ENCODE measurements at places on chromosomes 1 and 21.

GRCh38 chr1:115313182-115313581 lies 24.9 kb downstream of the NGF start:
- DNase-seq: no peak

DNA sequence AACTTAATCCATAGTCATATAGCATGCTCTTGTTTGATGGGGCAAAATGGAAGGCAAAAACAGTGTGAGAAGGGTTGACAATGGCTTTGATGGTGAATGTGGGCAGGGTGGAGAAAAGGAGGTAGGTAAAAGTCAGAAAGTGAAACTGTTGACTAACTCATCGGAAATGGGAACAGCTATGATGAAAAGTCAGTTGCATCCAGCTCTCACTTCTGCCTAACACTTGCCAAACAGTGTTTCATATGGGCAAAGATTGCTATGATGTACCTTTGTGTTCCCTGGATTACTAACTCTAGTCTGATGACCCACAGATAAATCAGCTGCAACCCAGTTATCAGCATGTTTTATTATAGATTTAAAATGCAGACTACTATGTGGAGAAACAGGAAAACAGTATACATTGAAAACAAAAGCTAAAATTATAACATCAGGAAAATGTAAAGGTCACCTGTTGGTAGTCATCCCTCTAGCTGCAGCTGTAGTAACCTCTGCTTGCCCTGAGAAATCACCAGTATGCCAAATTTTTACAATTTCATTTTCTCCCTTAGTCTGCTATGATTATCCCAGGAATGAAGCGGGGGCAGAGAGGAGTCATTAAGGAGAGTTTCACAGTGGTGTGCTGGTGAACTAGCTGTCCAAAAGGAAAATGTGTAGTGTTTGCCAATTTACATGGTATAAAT lies 11.7 kb downstream of the TNFSF18 start:
- DNase-seq: no peak

- DNase-seq: no peak
Measured at GRCh38 chr1:162228586-162228985, 148.1 kb downstream of the SPATA46 start.

DNA sequence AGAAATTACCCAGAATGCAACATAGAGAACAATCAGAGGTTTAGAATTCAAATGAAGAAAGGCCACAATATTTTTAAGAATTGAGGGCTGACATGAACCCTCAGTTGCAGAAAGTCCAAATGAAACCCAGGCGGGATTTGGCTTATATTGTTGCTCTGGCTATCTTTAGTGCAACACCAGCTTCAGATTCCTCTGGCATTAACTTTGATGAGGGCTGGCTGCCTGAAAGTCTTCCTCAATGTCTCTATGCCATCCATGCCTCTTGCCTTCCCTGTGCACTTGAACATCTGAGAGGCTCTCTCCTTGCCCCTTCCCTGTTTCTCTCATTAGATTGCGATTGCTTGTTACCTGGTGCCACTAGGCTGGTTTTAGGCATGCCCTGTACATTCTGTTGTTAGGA lies 31.2 kb upstream of the DPT start:
- DNase-seq: no peak

DNA sequence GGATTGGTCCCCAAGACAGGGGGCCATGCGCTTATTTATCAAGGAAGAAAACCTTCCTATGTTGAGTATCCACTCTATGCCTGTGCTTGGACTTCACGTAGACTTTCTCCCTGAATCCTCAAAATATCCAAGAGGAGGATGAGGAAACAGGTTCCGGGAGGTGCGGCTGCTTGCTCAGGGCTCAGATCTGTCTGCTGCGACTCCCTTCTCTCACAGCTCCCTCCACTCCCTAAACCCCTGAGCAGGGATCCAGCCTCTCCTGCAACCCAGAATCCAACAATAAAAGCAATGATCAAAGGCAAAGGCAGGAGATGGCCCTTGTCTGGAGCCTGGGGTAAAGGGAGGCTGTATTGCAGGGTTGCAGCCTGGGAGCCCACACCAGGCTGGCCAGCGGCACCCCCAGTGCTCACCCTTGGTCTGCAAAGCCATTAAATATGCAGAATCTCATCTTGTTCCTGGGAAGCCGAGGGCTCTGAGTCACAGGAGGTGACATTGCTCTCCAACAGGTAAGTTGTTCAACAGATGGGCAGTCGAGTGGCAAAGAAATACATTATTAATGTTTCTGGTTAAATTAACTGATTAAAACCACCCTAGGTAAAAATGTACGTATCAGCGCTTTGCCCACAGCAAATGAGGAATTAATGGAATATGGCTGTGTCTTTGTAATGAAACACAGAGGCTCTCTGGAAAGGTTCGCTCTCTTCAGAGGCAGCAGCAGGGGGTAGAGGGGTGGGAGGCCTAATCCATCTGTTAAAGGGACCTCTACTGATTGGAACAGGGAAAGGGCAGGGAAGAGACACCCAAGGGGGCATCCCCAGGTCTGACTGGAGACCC lies 111.5 kb downstream of the GRIK3 start:
- DNase-seq: no peak

- DNase-seq: no peak
Measured at GRCh38 chr1:38991638-38992411, 749 bp downstream of the AKIRIN1 start.

DNA sequence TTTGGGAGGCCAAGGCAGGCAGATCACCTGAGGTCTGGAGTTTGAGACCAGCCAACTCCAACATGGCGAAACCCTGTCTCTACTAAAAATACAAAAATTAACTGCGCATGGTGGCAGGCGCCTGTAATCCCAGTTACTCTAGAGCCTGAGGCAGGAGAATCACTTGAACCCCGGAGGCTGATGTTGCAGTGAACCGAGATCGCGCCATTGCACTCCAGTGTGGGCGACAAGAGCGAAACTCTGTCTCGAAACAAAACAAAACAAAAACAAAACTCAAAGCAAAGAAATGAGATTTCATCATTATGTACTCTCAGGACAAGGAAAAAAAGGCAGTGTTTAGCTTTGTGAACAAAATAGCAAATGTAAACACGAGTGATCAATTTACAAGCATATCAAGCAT lies 61.0 kb downstream of the LAMC2 start:
- no peak for DNase-seq

GRCh38 chr1:66351913-66352312 lies 182.0 kb upstream of the SGIP1 start:
- DNase-seq: no peak

- no peak for DNase-seq
Measured at GRCh38 chr1:156781585-156782186, 14.4 kb downstream of the PRCC start.

DNA sequence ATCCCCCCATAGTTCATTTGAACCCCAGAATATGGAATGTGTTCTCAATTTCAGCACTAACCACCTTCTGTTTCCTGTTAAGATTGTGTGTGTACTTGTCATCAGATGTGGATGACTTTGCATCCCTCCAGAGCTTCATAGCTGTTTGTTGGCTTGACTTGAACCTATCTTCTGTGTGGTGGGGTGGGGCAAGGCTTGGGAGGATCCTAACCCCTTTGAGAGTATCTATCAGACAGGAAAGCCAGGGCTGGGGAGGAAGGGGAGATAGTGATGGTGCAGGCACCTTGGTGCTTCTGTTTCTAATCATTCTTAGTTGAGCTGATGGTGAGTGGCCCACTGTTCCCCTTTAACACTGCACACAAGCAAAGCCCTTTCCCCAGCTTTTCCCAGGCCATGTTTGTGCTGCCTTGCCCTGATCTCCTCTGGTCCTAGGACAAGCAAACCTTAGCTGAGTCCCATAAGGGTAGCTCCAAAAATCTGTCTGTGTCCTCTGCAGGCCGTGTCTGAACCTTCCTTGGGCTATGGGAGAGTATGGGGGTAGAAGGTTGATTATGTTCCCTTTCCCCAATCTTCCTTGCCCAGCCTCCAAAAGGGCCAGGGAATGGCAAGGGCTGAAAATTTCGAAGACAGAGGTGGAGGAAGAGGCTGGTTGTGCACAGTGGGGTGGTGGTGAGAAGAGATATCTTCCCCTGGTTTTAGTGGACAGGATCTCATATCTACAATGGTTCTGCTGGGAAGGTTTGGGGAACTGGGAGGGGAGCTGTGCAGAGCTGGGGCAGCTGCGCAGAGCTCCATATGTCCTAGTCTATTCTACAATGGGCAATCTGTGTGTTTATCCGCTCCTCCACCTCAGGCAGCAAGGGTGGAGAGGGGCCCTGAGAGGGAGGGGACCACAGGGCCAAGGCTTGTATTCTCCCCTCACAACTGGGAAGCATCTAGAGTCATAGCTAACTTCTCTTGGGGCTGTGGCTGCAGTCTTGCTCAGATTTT lies 1.4 kb downstream of the NHLH1 start:
- no peak for DNase-seq

DNA sequence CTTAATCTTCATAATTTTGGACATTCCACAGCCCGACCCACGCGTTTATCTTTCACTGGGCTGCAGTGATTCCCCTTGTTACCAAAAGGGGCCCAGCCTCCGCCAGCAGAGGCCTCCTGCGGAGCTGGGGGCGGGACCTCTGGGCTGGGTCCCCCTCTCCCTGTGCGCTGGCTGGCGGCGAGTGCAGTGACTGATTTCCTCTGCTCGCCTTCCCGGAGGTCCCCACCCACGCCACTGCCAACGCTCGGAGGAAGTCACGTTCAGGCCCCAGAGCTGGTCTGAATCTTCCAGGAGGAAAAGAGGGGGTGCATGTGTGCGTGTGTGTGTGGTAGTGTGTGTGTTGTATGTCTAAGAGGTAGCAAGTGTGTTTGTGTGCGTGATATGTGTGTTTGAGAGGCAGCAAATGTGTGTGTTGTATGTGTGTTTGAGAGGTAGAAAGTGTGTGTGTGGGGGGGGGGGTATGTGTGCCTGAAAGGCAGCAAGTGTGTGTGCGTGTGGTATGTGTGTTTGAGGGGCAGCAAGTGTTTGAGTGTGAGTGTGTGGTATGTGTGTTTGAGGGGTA lies 35.0 kb upstream of the JAK1 start:
- DNase-seq: peak; percentile 83

DNA sequence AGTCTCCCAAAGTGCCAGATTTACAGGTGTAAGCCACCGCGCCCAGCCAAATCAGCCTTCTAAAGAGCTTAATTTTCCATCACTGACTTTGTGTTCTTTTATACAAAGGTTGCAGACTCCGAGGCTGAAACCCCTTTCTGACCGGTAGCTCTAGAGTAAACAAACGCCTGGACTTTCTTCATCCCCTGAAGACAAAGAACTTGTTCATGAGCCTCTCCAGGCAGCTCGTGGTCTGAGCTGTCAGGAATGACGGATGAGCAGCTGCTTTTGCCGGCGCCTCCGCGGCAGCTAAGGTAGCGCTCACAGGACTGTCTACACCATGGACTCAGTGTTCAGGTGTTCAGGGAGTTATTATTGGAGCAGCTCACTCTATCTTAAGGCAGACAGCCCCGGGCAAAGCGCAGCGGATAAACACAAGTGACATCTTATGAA lies 128.5 kb upstream of the ERRFI1 start:
- peak; percentile 7 for DNase-seq
